ENCODE measurements at places on chromosomes 3 and 15.

- peak; percentile 65 for DNase-seq
These were observed 202.0 kb downstream of the AKAP13 start for GRCh38 chr15:85582131-85583079.

DNA sequence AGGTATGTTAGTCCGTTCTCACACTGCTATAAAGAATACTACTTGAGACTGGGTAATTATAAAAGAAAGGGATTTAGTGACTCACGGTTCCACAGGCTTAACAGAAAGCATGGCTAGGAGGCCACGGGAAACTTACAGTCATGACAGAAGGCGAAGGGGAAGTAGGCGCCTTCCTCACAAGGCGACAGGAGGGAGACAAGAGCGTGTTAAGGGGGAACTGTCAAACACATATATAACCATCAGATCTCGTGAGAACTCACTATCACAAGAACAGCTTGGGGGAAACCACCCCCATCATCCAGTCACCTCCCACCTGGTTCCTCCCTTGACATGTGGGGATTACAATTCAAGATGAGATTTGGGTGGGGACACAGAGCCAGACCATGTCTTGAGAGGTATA, 30.4 kb downstream of the SPRED1 start:
- DNase-seq, result no peak

DNA sequence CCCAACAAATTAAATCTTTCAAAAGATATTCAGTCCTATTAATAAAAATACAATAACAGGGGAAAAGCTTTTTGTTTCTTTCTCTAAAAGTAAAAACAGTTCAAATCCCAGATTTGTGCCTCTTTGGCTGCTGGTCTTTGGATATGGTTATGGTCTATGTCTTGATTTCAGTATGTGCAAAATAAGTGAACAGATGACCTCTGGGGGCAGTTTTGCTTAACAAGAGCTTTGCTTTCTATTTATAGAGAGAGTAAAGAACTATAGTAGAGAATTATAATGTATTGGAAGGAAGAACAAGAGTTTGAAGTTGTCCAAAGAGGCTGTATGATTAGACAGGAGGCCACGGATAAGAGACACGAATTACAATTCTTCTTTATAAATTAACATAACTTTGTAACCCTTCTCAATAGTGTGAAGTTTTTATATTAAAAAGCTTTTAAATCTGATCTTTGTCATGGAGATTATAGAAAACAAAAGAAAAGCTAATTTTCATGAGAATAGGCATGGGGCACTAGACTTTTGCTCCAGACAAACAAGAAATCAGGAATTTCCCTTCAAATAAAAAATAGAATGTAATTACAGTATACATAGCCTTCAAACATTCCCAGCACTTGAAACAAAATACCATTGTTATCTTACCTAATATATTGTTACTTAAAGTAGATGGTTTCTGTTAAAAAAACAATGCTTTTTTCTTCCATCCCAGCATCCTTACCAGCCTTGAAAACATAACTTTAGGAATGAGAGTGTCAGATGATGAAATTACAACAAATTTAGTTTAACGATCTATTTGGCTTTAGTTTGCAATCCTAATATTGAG, 432.7 kb upstream of the ARHGEF26 start:
- DNase-seq, result no peak

DNA sequence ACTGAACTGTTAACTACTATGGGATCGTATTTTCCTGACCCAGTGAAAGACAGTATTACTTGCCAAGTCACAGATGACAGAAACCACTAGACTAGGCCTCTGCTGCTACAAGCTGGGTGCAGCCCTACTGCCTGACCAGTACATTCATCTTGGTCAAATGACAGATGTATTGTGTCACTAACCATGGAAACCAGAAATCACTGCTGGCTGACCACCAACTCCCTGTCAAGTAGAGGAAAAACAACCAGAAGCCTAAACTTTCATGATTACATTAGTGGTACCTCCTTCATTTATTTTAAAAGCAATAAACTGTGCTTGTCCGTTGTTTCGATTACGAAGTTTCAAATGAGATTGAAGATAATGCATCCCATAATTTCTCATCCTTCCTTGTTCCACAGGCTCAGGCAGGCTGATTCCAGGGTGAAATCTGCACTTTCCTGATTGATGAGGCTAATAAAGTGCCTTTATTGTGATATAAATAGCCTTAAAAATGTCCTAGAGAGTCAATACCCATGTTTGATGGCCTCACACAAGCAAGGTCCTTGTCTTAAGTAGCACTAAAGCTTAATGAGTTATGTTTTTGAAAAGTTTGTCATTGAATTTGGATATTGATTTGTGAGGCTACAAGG, 309.7 kb downstream of the LSAMP start:
- no peak for DNase-seq

- no peak for DNase-seq
These were observed 175.4 kb downstream of the ANXA2 start for GRCh38 chr15:60222404-60222803.

- no peak for DNase-seq
These were observed 139.7 kb upstream of the CFAP20DC start for GRCh38 chr3:59189526-59189925.

DNA sequence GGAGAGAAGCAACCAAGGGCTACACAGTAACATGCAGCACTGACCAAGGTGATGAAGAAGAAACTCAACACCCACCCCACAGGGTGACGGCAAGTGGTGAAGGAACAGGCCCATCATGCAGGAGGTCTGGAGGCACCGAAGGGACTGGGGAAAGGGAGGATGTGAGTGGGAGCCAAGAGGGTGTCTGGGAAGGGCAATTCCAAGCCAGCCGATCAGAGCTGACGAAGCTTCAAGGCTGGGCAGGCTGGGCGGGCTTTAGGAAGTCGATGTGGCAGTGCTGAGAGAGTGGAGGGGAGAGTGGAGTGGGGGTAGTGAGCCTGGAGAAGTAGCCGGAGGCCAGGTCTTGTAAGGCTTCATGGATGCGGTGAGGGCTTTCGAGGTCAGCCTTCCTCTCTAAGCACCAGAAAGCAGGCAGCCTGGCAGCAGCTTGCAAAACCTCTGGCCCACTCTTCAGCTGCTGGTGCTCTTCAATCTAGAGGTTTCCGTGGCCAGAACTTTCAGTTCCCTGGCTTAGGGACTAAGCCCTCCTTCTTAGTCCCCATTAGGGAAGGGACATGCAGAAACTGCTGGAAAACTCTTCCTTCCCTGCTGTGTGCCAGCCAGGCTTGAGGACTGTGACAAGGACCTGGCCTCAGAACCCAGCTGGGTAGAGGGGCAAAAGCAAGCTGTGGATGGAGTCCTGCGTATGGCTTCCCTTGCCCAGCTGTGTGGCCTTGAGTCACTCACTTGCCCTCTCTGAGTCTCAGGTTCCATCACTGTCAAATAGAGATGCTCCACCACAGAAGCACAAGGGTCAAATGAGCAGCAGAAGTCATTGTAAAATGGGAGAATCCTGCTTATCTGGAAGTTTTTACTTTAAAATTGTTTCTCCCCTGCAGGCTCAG, 72.1 kb downstream of the TLE3 start:
- no peak for DNase-seq

GRCh38 chr15:41256577-41257038, 25.5 kb downstream of the CHP1 start:
- no peak for DNase-seq

DNA sequence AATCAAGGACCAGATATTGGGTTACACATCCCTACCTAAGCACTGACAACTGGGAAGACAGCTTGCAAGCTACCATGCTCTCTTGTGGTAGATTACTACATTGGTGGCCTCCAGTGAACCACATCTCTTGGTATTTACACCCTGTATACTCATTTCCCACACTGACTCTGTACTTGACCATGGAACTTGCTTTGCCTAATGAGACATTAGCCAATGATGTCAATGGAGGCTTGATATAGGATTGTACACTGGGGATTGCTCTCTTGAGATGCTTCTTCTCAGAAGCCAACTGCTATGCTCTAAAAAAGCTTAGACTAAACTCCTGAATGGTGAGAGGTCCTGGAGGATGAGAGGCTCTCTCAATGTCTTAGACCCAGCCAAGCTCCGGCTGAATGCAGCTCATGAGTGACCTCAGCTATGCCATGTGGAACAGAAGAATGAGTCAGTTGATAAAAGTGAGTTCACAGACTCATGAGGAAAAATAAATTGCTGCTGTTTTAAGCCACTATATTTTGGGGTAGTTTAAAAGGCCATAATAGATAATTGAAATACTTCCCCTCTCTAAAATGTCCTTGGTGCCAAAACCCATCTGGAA, 61.5 kb upstream of the GALNT15 start:
- no peak for DNase-seq

DNA sequence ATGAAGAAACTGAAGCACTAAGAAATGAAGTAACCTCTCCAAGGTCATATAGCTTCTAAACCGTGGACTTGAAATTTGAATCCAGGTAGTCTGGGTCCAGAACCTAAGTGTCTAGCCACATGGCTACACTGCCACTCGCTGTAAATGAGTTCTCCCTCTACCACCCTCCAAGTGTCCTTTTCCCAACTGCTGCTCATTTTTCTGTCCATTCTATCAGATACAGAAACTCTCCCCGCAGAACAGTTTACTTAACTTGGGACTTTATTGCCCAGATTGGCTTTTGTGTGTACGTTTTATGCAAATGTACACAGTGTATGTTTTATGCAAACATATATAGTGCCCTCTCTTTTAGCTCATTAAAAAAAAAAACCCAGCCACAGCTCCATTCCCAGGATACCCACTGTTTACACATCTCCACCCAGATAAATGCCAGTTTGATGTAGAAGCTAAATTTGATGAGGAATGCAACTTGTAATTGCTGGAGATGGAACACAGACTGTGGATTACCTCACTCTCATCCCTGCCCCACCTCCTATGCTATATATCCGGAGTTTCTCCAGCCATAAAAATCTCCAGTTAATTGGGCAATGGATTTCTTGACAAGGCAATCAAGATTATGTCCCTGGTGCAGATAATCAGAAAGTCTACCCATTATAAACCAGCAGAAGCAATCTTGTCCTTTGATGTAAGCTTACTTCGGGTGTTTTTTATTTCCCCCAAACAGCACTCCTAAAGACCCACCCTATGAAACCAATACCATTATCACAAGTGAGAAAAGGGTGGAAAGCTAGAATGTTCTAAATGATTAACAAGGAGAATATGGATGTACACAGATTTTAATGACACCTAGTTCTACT, 42.0 kb downstream of the THBS1 start:
- DNase-seq, result no peak

- DNase-seq, result no peak
These were observed 149.2 kb upstream of the SLC24A5 start for GRCh38 chr15:47971637-47972036.
